ENCODE measurements at places on chromosomes 7 and 10.

- no peak for DNase-seq
Measured at GRCh38 chr10:109913306-109913892, 9.9 kb downstream of the XPNPEP1 start.

GRCh38 chr7:108805808-108806397, 236.2 kb downstream of the DNAJB9 start:
- DNase-seq = no peak

- DNase-seq = no peak
Measured at GRCh38 chr7:83934118-83934734, 260.4 kb downstream of the SEMA3A start.

DNA sequence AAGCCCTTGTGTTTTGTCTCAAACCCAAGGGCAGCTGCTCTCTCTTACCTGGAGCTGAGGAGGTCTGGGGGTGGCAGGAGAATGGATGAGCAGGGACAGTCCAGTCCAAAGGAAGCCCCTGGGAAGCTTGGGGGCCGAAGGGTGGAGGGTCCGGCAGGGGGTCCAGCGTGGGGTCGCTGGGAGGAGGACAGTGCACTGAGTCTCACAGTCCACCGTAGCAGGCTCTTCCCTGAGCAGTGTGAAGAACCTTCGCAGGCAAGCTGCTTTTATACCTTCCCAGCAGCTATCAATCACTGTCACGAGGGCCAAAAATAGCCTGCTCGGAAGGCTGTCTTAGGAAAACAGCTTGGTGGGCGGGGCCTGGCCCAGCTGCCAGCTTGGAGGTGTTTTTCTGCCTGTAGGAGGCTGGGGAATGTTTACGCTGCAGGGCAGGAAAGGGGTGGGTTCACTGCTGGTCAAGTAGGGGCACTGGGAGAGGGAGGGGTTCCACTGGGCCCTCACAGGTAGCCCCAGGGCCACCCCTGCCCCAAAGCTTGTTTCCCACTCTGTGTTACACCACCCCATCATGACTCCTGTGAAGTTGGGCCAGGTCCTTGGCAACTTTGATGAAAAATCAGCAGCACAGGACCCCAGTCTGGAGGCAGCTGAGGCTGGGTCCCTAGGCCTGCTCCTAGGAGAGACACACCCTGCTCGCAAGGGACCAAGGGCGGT, at the start of gene DEPP1:
DEPP1 (minus strand) TSS at position 240 of the 711 bp plus-strand sequence. CDS start 779 bp downstream, outside the sequence.
- peak; percentile 85 for DNase-seq

DNA sequence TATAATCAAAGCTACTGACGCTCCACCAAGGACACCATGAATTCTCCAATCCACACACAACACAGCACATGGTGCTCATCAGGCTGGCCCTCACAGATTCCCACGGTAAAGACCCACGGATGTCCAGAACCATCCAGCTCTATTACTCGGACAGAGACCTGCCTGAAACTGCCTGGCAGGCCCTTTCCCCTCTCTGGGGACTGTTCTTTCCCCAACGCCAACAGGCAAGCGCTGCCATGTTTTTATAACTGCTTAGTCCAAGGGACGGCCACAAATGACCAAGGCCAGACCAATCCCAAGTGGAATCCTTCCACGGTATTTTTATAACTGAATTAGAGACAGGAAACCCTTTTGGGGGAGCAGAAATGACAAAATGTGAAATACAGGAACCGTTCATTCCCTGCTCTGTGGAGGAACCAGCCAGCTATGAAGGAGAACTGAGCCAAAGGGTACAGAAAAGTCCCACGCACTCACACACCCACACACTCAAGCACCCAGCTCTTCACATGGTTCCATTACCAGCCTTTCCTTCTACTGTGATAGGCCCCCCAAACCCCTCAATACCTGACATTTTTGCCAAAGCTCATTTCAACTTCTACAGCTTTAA, 4.1 kb downstream of the PIP4K2A start:
- no peak for DNase-seq

GRCh38 chr10:118017850-118018249, 28.9 kb downstream of the RAB11FIP2 start:
- peak; percentile 38 for DNase-seq

- no peak for DNase-seq
Measured at GRCh38 chr7:46385662-46386309, 464.7 kb upstream of the IGFBP3 start.

DNA sequence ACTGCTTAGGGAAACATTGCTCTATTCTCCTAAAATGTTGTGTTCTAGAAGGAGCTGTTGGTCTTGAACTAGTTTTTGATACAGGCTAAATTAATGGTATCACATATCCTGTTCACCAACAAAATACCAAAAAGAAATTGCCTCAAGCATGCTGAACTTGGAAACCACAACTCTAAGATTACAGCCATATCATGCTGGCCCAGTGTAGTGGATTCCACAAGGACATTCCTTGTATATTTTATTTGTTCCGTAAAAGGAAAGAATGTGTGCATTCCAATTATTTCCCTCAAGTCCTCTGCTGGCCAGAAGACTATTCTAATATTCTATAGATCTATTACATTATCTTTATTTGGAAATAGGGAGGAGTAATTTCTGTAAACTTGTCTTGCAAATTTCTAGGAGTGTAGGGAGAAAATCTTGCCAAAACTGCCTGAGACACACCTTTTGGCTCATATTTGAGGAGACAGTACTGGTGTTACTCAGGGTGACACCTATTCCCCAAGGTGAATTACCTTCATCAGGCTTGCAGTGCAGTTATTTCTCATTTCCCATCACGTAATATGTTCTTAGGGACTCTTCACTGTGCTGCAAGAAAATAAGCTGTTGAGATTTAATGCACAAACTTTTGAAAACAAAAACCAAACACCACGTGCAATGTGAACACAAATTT, 1.9 kb upstream of the NEBL start:
- DNase-seq = no peak

- no peak for DNase-seq
Measured at GRCh38 chr10:121070275-121071070, 219.3 kb downstream of the WDR11 start.

GRCh38 chr10:101484175-101484745, 103.8 kb downstream of the POLL start:
- DNase-seq = no peak

- no peak for DNase-seq
Measured at GRCh38 chr7:17402628-17403278, 104.3 kb downstream of the AHR start.

DNA sequence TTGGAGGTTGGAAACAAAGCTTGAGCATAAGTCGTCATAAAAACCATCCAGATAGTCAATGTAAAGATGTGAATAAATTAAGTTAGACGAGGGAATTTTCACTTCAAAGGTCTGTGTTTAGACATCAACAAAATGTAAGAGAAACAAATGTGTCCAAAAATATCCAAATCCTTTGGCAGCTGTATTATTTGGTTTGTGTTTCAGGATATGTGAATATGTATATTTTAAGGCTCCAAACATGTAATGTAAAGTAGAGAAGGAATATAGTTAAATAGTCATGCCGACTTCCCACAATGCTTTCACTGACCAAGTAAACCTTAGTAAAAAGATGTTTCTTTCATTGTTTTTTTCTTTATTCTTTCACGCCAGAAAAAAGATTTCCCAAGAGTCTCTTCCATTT, 604.9 kb upstream of the NRP1 start:
- DNase-seq = no peak

- DNase-seq = no peak
Measured at GRCh38 chr10:4865945-4866661, 40.1 kb downstream of the AKR1E2 start.

DNA sequence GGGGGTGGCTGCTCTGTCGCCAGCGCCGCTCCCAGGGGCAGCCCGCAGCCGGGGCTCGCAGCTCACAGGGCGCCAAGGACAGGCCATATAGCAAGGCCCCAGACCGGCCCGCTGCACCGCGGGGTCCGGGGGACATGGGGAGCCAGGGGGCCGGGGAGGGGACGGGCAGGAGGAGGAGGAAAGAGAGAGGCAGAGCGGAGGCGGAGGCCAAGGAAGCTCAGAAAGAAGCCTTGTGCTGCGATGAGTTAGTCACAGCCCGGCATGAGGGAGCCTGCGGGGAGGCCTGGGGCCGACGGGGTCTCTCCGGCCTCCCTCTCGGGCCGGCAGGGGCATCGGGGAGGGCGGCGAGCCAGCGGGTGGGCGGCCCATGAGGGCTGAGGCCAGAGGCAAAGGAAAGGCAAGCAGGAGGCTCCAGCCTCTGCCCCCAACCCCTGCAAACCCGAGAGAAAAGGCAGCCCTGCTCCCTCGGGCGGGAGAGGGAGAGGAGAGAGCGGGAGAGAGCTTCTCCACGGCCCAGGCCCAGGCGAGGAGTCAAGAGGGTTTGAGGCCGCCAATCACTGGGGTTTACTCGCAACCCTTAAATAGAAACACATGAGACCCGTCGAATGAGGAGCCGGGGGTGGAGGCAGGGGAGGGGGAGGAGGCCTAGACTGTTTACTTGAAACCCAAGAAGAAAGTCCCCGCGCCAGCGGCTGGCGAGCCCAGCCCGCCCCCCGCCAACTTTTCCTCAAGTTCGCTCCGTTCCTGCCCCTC, 167.9 kb downstream of the NEURL1 start:
- peak; percentile 74 for DNase-seq

GRCh38 chr10:27620430-27621397, 116.6 kb downstream of the RAB18 start:
- no peak for DNase-seq

DNA sequence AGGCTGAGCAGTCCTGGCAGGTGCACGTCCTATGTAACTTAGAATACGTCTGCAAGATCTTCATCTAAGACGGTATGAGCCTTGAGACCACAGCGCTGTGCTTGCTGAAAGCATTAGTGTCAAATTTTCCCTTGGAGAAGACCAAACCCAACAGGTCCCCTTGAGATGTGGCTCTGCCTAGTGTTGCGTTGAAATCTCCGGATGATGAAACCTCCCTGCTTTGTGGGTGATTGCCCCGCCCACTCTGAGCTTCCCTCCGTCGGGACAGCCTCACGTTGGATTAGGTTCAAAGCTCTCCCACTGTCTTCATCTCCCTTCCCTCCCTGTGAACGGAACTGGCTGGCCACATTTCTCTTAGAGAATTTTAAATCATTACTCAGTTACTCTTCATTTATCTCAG, 102.0 kb downstream of the ADARB2 start:
- DNase-seq = no peak

- DNase-seq = no peak
Measured at GRCh38 chr10:23525406-23525805, 86.5 kb downstream of the OTUD1 start.

- DNase-seq = no peak
Measured at GRCh38 chr10:75209921-75210281, 695 bp upstream of the VDAC2 start.

- DNase-seq = no peak
Measured at GRCh38 chr10:84548869-84549268, 220.5 kb downstream of the CCSER2 start.

DNA sequence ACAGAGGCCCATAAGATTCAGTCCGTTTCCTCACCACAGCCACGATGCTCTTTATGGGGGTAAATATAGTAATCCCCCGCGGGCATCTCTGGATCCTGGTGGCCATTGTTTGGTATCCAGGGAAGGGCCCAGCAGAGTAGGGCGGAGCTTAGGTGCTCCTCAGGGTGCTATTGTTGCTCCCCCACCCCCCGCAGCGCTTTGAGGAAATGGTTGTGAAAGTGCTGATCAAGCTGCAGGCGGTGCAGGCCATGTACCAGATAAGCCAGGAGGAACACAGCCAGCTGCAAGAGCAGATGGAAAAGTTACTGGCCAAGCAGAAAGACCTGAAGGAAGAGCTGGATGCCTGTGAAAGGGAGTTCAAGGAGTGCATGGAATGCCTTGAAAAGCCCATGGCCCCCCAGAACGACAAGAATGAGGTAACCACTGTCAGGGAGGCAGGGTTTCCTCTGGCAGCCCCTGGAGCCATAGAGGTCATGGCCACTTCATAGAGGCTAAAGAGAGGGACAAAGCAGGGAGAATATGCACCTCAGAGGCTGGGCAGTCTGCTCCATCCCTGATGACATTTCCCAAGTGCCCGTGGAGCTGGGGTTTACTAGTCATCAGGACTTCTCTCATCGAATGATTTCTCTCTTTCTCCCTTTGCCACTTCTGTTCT, 17.6 kb upstream of the FLNC start:
- no peak for DNase-seq

DNA sequence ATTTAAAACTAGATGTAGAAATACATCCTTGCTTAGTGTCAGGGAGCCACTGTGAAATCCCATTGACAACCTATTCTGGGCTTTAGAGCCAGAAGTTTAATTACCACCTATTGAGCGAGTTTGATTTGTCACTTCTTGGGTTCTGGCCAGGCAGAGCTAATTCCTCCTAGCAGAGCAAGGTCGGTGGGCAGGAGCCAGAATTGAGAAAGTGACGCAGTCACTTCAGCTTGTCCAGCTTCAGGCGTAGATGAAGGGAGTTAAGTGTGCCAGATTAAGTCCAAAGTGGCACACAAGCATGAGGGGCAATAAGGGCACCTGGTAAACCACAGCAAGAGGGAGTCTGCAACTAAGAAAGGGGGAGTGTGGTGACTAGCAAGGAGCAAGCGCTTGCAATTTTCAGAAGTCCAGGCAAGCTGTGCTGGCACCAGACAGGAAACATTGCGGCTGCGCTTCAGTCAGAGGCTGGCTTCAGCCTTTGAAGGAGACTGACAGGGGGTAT, 119.4 kb downstream of the ST7 start:
- DNase-seq = peak; percentile 52

DNA sequence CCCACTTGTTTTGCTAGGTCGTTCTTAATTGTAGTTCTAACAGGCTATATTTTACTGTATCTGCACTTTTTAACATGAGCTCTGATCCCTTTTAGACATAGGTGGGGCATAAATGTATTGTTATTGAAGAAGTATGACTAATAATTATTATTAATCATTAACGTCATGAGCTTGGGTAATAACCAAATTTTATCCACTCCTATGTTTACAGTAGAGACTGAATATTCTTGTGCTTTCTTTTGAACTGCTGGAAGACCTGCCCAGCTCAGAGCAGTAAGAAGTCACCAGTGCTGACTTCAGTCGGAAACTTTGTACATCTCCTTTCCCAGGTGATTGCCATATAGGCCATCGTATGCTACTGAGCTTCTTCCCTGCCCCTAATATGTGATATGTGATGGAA, 18.7 kb downstream of the PKD2L1 start:
- DNase-seq = no peak

All from retina (tissue), 1 donor.